ENCODE measurements at places on chromosomes 5 and 9. TPM values are rescaled to one million over a fixed set of nuclear protein-coding genes. Genes with fewer than 3 reads are reported as not detected.

DNA sequence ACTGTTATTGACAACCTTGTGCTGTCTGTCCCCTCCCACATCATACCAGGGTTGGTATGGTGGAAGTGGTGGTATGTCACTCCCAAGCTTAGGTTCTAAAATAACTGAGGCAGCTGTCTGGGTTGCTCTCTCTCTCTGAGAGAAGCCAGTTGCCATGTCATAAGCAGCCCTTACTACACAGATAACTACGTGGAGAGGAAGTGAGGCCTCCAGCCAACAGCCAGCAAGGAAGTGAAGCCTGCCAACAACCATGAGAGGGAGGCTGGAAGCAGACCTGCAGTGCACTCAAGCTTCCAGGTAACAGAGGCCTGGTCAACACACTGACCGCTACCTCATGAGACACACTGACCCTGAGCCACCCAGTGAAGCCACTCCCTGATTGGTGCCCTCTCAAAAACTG lies 18.6 kb downstream of the CTNNAL1 start:
- no peak for DNase-seq

DNA sequence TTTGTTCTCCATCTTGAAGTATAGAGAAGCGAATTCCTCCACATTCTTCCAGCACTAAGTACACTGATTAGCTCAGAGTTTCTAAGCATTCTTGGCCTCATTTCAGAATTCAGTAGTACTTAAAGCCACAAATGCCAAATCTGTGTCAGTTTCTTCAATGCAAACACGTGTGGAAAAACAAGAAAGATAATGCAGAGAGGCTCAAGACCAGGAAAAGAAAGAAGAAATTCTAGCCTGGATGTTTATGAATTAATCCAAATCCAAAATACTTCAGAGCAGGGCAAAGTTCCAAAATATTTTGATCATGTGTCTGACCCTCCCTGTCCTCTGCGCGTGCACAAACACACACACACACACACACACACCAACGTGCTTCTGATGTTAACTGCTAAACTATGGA lies 457.6 kb downstream of the SLCO4C1 start:
- DNase-seq = no peak

- DNase-seq = no peak
These were observed 115.8 kb downstream of the NUDT12 start for GRCh38 chr5:103446813-103447212.

DNA sequence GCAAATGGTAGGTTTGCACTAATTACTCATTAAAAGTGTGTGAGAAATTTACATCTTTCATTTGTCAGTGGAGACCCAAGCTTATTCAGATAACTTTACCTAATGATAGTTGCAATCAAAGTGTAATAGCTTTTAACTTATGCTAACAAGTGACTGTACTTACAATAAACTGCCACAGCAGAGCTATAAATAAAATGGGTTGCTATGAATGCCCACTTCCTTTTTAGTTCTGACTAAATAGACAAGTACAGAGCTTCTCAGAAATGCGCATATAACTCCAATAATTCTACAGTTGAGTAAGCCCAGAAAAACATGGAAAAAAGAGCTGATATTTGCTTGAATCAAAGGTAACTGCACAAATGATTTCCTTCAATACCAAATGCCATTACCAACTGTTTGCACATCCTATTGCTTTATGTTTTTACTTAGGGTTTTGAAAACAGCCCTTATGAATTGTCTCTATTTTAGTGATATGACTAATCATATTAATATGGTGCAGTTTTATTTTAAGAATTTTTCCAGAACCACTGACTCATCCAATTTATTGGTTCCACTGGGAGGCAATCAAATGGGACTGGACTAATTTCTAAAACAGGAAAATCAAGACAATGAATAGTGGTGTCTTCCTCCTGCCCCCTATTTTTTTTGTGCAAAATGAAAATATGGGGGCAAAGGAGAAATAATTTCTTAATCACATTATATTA lies 84.1 kb downstream of the PPP2R2B start:
- DNase-seq = no peak

- no peak for DNase-seq
These were observed 482 bp downstream of the TESK1 start for GRCh38 chr9:35605351-35606137.

GRCh38 chr5:67510204-67510603 lies 313.6 kb upstream of the CD180 start:
- DNase-seq = no peak

DNA sequence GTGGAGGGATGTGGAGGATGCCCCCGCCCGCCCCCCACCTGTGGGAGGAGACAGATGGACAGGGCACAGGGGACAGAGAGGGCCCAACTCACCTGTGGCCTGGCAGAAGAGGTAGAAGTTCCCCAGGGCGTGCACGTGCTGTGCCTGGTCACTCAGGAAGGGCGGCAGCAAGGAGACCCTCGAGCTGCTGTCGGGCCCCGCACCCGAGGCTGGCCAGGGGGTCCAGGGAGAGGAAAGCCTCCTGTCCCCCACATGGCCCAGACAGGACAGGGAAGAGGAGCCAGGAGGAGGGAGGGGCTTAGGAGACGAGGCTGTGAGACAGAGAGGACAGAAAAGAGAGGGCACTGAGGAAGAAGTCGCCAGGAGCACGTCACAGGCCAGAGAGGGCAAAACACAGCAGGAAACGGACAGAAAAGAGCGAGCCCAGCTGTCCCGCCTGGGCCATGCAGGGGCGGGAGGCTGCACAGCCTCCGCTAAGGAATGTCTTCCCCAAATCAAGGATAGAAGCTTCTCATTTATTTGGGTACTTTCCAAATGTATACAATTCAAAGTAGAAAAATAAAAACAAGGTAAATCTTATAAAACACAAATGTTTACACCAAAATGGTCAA lies 58.5 kb downstream of the SECISBP2 start:
- DNase-seq = no peak

PCDHGA5 gene
- total RNA-seq = 5.7 TPM

INSL6 gene
- total RNA-seq = not detected

LOX gene
- total RNA-seq = 3.3 TPM

ELL2 gene
- total RNA-seq = 25.3 TPM

FBXO10 gene
- 8.6 TPM for total RNA-seq

DNA sequence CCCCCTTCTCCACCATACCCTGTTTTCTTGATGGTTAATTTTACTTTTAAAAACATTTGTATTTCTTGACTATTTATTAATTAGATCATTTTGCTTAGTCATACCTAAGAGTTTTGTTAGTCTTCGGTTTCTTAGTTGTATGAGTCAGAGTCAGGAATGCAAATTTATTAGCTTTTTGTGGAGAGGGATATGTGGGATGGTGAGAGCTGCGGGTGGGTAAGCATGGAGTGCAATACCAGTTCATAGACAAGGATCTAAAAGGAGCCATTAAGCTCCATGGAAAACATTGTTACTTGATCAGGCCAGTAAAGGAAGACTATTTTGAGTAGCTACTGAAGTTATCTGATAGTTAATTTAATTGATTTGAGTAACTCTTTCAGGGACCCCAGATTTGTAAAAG lies 77.5 kb downstream of the ZSWIM6 start:
- no peak for DNase-seq

SVEP1 gene
- total RNA-seq = 8.6 TPM

GRCh38 chr9:90967145-90967538 lies 165.5 kb downstream of the SYK start:
- DNase-seq = no peak

GRCh38 chr5:119344231-119344630 lies 11.6 kb upstream of the TNFAIP8 start:
- no peak for DNase-seq

GRCh38 chr9:80665479-80665878 lies 1023.9 kb downstream of the TLE1 start:
- no peak for DNase-seq

GRCh38 chr9:76651119-76651705 lies 113.0 kb upstream of the PCA3 start:
- no peak for DNase-seq

DNA sequence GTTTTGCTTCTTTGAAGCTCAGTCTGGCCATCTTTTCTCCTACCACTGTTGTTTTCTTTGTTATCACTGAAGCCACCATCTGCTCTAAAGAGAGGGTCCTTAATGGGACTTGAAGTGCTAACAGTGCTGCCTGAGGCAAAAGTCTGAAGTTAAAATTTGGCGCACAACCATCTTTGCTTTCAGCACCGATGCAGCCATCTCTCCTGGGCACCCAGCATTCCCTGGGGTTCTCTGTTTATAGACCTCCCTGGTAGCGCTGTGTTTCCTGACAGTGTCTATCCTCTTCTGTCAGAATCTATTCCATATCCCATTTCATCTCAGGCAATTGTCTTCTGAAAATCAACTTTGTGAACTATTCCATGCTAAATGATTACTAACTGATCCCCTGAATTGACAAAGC lies 491.5 kb upstream of the MPDZ start:
- no peak for DNase-seq

- DNase-seq = no peak
These were observed 111.1 kb downstream of the VAV2 start for GRCh38 chr9:133880851-133881661.

DNA sequence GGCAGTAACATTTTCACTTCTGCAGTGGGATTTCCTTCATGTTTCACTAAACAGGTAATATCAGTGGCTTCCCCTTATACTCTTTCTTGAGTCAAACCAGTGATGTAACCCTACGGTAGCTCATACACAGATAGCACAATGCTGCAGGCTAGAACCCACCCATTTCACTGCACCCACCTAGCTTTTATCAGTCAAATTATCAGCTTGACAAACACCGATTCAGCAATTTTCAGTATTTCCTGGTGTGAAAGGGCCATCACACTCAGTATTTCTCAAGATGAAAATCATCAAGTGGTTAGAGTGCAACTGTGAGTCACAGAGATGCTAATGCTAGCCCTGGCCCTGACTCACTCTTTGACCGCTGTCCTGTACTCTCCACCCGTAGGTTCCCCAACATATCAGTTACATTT lies 242.3 kb upstream of the PTGER4 start:
- DNase-seq = no peak

DNA sequence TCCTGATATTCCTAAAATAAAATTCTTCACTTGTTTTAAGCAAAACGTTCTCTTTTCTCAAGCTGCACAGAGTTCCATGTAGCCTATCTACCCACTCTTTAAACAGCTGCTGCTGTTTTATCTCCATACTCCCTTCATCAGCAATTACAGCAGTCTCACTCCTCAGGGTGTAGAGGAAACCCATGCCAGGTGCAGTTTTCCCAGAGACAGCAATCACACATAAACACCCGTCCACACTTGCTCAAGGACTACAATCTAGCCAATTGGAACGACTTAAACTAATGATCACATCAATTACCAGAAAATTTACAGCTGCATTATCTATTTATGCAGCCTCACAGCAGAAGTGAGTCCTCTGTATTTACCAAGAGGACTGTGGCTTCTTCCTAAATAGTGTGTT lies 141.7 kb downstream of the HTR1A start:
- no peak for DNase-seq

DNA sequence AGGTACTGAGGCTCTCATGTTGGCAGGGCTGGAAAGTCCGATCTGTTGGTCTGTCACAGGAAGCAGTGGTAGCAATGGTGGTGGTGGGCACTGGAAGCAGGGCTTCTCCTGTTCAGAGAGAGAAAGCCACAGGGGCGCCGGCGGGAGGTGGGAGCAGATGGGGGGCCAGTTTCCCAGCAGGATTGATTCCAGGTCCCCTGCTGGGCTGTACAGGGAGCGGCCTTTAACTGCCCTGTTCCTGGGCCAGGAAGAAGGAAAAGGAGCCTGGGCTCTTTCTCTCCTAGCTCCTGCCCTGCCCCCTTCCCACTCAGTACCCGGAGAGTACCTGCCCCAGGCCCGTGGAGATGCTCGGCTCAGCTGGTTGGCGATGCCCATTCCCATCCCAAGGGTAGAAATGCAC lies 2.6 kb upstream of the DAB2IP start:
- no peak for DNase-seq

DNA sequence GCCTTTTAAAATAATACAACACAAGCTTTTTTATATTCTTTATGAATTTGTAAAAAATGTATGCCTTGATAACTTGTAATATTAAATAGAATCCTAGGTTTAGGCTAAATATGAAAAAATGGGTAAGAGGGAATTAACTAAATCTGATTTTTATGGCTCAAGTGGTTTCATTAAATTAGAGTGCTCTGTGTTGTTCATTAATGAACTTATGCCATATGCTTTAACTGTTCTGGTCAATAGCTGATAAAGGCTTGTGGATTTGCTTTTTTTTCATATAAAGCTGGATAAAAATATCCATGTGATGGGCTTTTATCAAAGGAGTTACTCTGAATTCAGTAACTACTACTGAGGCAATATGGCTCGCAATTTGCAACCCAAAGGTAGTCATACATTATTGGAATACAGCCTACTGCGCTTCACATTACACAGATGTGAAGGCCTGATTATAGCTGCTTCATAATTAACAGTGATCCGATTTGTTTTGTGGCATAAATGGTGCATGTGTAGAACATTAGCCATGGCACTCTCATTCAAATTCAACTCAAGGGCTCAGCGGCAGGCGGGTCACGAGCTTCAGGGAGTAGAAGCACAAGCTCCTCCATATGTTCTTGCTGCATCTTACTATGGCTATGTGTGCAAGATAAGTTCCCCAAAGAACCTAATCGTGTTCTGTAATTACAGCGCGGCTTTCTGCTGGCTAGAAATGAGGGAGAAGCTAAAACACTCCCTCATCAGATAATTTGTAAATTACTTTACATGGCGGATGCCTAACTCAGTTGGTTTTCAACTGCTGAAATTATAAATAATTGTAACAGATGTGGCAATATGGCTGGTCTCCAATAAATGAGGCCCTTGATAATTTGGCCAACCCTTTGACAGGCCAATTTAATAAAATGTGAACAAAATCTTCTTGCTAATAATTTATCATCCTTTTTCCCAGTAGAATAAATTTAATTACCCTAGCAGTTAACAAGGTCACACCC lies 188.3 kb downstream of the CNTLN start:
- DNase-seq = no peak

DNA sequence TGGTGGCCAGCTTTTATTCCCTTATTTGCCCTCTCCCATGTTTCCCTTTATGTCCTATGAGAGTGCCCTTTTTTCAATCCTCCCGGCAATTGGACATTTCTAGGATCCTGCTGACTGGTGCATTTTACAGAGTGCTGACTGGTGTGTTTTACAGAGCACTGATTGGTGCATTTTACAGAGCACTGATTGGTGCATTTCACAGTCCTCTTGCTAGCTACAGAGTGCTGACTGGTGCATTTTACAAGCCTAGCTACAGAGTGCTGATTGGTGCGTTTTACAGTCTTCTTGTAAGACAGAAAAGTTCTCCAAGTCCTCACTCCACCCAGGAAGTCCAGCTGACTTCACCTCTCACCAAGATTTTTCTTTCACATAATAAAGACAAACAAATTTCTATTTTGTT lies 15.4 kb upstream of the FANCC start:
- DNase-seq = no peak

- no peak for DNase-seq
These were observed 41.6 kb downstream of the MYO10 start for GRCh38 chr5:16894236-16895057.

Measured in frontal cortex (tissue), 4 donors.